ENCODE measurements at places on chromosomes 6 and 20.

DNA sequence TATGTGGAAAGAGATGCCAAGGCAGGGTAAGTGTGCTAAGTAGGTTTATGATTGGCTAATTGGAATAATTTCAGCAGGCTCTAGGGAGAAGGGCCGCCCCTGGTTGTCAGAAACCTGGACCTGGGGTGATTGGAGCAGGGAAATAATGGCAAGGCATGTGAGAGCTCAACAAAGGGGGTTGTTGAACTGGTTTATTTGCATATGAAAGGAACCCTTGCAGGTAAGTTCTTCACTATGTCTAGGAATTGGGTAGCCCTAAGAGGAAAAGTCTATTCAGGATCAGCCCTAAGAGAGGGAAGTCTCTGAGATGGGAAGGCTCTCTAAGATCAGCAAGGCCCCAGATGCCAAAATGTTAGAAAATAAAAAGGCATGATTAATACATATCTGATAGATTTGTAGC is 175.4 kb upstream of the PRND start:
- DNase-seq = no peak

- no peak for DNase-seq
Measured at GRCh38 chr6:75115481-75115880, 90.4 kb downstream of the COL12A1 start.

DNA sequence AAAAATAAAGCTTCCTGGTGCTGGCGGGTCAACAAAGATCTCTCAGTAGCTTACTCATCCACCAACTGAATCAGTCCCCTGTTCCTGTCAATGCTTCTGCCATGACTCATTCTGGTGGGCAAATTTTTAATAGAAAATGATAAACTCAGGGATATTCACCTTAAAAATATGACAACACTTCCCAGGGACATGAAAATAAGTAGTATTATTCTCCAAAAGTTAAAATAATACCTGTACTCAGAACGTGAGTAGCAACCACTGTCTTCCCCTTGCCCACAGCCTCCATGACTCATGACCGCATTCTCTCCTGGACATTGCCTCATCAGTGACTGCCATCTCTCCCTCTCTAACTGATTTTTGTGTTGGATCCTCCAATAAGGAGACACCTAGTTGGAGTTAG is 552.3 kb downstream of the KIF16B start:
- DNase-seq = no peak

- no peak for DNase-seq
Measured at GRCh38 chr6:32912951-32913350, 27.9 kb downstream of the HLA-DMB start.

DNA sequence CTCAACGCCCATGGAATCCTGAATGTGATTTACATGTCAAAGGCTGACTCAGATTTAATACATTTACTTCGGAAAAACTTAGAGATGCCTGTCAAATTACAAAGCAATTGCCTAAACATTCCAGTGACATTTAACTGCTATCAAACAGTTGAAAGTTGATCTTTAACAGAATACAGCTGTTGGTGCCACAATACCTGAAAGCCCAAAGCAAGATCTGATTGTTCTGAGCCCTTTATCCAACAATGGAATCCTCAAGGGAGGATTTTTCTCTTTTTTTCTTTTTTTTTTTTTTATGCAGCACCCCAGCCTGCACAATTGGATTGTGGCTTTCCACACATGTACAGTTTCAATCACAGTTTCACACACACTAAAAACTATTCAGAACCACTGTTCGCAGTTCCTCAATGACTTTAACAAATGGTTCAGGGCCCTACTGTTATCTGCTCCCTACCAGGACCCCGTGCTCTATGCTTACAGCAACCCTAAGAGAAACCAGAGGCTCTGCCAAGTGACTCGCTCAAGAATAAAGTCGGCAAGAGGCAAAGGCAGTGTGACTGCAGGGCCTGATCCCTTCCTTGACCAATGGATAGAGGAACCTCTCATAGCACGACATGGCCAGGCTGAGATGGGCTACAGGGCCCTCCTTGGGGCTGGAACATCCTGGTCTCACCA is 33.3 kb downstream of the EPB41L2 start:
- no peak for DNase-seq

DNA sequence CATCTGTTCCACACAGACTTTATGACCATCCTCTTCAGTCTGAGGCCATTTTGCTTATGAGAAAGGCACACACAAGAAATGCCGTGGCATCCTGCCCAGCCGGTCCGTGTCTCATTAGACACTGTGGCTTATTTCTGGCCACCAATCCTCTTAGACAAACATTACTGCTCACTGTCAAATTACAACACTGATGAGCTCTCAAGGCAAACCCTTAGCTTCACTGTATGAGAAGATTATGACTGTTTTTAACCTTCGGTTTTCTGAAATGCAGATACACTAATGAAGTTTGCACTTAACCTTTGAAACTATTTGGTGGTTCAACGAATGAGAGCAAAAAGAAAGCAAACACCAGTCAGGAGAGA is 50.5 kb upstream of the DST start:
- DNase-seq = no peak

DNA sequence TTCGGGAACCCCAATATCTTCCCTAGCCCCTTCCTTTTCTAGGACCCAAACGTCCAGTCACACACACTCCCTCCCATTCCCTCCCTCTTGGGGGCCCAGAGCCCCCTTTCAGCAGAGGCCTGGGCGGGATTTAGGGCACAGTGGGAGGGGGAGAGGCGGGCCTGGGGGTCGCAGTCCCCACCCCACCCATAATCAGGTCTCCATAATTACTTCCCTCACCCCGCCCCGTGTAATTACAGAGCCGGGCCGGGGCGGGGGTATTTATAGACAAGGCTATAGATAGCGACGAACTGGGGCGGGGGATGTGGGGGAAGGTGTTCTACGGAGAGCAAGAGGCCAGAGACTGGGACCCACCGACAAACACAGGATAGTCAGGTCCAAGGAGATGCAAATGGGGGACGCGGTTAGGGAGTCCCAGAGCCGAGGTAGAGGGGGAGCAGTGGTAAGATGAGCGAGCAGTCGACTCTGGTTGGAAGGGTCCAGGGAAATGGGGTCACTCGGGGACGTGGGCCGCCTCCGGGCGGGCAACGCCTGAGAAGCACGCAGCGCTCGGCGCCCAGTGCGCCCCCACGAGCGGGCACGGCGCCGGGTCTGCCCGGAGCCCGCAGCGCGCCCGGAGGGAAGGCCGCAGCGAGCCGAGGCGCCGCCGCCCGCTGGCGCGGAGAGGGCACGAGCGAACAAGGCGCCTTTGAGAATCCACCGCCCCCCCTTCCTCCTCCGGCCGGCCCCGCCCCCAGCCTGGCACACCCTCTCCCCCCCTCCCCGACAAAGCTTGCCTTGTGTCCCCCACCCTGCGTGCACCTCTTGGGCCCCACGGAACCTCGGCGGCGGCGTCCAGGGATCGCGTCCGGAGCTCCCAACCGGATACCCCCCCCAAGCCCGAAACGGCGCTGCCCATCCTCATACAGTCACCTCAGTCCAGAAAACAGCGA is 670 bp upstream of the COL11A2 start:
- no peak for DNase-seq

GRCh38 chr6:20232188-20232587 is 19.9 kb upstream of the MBOAT1 start:
- no peak for DNase-seq

All from stimulated activated CD4-positive, alpha-beta T cell treated with anti-CD3 and anti-CD28 coated beads, Interleukin-12 subunit alpha, Interleukin-12 subunit beta, amount 100 ng/mL, for 24 hours (primary cell).